ENCODE measurements at places on chromosomes 6 and 20.

GRCh38 chr6:21341910-21342309 lies 251.6 kb upstream of the SOX4 start:
- H3K4me3 ChIP-seq: no peak overlapping the region
- DNase-seq: no peak
- no peaks in the 10 kb centered on the region for H3K36me3 ChIP-seq
- H3K27ac ChIP-seq: no peak overlapping the region
- H3K4me1 ChIP-seq: no peaks in the 10 kb centered on the region
- no peaks in the 10 kb centered on the region for H3K27me3 ChIP-seq

GRCh38 chr20:13571662-13572061 lies 67.1 kb downstream of the TASP1 start:
- no peak overlapping the region for H3K4me3 ChIP-seq
- peaks cover 3% of the 10 kb centered on the region for H3K4me1 ChIP-seq
- no peak for DNase-seq
- H3K27me3 ChIP-seq: no peaks in the 10 kb centered on the region

DNA sequence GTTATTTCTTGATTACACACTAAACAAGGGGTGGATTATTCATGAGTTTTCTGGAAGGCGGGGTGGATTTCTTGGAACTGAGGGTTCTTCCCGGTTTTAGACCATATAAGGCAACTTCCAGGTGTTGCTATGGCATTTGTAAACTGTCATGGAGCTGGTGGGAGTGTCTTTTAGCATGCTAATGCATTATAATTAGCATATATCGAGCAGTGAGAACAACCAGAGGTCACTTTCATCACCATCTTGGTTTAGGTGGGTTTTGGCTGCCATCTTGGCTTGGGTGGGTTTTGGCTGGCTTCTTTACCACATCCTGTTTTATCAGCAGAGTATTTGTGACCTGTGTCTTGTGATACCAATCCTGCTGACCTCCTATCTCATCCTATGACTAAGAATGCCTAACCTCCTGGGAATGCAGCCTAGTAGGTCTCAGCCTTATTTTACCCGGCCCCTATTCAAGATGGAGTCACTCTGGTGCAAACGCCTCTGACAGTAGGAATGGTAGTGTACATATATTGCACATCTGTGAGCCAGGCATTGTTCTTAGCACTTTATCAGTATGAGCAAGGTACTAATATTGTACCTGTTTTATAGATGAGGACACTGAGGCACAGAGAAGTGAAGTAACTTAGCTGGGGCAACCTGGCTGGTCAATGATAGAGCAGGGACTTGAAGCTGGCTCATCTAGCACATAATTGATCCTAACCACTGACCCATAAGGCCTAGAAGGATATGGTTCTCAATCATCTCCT lies 203.7 kb downstream of the NFATC2 start:
- H3K4me1 ChIP-seq: peaks cover 8% of the 10 kb centered on the region
- no peak overlapping the region for H3K27ac ChIP-seq
- H3K4me3 ChIP-seq: no peak overlapping the region

GRCh38 chr6:3208098-3208774 lies 19.2 kb downstream of the TUBB2B start:
- peak overlapping the region; percentile 11 for H3K27ac ChIP-seq
- DNase-seq: no peak
- peaks cover 42% of the 10 kb centered on the region for H3K27me3 ChIP-seq
- peaks cover 17% of the 10 kb centered on the region for H3K4me1 ChIP-seq

GRCh38 chr20:37279820-37280219 lies 9.6 kb upstream of the MANBAL start:
- DNase-seq: no peak
- H3K36me3 ChIP-seq: no peaks in the 10 kb centered on the region
- H3K27me3 ChIP-seq: peaks cover 24% of the 10 kb centered on the region
- H3K27ac ChIP-seq: no peak overlapping the region
- H3K4me1 ChIP-seq: peaks cover 6% of the 10 kb centered on the region

DNA sequence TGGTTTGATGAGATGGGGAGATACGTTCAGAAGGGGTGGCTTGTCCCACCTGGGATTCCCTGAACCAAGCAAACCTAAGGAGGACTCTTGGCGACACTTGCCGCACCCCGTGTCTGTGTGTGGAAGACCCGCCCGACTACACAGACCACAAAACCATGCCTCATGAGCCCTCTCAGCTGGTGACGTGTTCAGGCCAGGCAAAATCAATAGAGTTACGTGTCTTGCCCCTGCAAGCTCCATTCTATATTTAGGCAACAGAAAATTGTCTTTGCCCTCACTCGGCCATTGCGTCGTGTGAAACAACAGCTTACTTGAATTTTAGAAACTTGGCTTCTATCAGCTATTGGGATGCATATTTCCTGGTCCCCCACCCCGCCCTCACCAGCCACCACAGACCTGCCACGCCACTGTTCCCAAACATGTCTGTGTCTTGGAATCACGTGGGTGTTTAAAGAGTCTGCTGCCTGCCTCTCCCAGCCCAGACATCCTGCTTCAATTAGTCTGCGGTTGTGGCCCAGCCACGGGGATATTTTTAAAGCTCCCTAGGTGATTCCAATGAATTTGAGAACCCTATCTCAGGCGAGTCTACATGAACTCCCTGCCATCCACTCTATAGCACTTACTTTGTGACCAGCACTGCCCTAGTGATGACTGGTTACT lies 279.2 kb upstream of the EXOC2 start:
- H3K4me1 ChIP-seq: no peaks in the 10 kb centered on the region
- no peak overlapping the region for H3K4me3 ChIP-seq
- H3K36me3 ChIP-seq: no peaks in the 10 kb centered on the region
- no peak overlapping the region for H3K27ac ChIP-seq
- no peaks in the 10 kb centered on the region for H3K27me3 ChIP-seq
